Smooth muscle cell of trachea (primary cell): ENCODE measurements at places on chromosomes 12 and 14. TPM values are rescaled to one million over a fixed set of nuclear protein-coding genes. Genes with fewer than 3 reads are reported as not detected.

The APAF1 gene
- total RNA-seq: 21.2 and 30.3 TPM in 2 replicates

The MYL2 gene
- not detected in 2 replicates for total RNA-seq

The ARF6 gene
- total RNA-seq: 63.0 and 80.3 TPM in 2 replicates

The CD163L1 gene
- under 0.01 TPM in 1 of 2 replicates, not detected in the other for total RNA-seq

The CCDC59 gene
- total RNA-seq: 35.7 and 67.1 TPM in 2 replicates

The GPR68 gene
- 11.6 and 23.2 TPM in 2 replicates for total RNA-seq

The MGP gene
- 3.5 and 4.1 TPM in 2 replicates for total RNA-seq

The GPR132 gene
- total RNA-seq: 0.15 and 0.33 TPM in 2 replicates

The CIDEB gene
- total RNA-seq: 1.5 and 2.6 TPM in 2 replicates

The LGR5 gene
- total RNA-seq: not detected in 2 replicates

The HSPB8 gene
- total RNA-seq: 9.0 and 26.8 TPM in 2 replicates

The RHEBL1 gene
- total RNA-seq: 0.15 TPM in 1 of 2 replicates, not detected in the other

The TAS2R8 gene
- total RNA-seq: 0.29 TPM in 1 of 2 replicates, not detected in the other

The ARHGEF40 gene
- total RNA-seq: 55.2 and 59.9 TPM in 2 replicates

The NTF3 gene
- 0.50 TPM in 1 of 2 replicates, not detected in the other for total RNA-seq

The APOLD1 gene
- total RNA-seq: 2.6 and 13.7 TPM in 2 replicates

The SPX gene
- total RNA-seq: 0.50 TPM in 1 of 2 replicates, not detected in the other

The CLBA1 gene
- 9.8 and 10.6 TPM in 2 replicates for total RNA-seq
